IPS DF 6.9 (cell line): ENCODE measurements at places on chromosomes 2 and 18.

DNA sequence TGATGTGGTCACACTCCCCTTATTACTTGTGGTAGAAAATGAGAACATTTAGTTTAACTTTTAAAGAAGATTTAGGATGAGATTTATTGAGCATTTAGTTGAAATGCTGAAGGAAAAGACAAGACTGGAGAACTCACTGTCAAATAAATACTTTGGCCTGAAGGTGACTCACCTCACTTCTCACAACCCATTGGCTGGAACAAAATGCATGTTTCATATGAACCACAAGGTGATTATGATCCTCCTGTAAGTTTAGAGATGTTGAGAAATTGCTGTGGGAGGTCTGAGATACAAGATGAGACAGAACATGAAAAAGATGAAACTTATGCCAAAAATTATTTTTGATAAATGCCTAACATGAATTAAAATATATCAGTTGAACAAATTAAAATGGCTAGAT lies 1004.5 kb downstream of the SOCS6 start:
- DNase-seq = no peak

- no peak for DNase-seq
These were observed 134.5 kb downstream of the MEIS1 start for GRCh38 chr2:66569321-66569851.

DNA sequence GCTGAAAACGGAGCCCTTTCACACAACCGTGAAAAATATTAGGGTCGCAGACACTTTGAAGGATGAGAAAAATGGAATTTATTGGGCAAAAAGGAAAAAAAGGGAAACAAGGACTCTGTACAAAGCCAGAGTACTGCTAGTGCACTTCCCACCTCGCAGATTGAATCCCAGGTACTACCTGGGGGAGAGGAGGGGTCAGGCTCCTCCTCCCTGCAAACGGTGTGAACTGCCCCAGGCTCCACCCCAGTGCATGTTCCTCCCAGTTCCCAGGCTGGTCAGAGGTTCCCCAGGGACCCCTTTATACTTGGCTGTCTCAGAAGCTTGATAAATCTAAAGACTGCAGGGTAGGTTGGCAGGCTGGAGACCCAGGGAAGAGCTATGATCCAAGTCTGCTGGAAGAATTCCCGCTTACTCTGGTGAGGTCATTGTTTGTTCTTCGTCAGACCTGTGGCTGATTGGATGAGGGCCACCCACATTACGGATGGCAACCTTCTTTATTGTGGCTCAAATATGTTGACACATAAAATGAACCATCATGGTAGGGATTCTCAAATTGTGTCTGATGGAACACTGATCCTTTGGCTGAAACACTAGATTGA lies 290.4 kb upstream of the POU3F3 start:
- DNase-seq = no peak

DNA sequence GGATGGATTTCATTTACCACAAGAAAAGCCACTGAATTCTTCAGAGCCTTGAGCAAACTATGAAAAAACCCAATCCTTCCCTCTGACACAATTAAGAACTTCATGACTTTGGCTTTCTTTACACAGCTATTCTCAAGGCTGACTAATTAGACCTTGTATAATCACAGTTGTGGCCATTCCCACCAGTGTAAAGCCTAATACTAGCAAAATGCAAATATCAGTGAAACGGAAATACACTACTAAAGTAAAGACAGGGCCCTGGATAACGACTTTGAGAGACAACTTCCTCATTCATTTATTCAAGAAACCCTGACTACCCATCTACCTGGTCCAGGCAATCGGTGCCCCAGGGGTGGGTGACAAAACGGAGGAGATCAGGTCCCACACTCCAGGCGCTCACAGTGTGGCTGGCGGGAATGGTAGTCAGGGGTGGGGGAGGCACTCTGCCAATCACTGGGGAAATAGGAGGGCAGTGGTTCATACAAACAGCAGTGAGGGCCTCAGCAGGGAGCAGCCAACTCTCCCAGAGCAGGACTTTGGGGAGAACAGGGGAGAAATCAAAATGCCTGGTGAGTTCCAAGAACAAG lies 28.1 kb downstream of the TMEM163 start:
- DNase-seq = no peak
